Islet precursor cell (in vitro differentiated cells): ENCODE measurements at places on chromosomes 3 and 15.

DNA sequence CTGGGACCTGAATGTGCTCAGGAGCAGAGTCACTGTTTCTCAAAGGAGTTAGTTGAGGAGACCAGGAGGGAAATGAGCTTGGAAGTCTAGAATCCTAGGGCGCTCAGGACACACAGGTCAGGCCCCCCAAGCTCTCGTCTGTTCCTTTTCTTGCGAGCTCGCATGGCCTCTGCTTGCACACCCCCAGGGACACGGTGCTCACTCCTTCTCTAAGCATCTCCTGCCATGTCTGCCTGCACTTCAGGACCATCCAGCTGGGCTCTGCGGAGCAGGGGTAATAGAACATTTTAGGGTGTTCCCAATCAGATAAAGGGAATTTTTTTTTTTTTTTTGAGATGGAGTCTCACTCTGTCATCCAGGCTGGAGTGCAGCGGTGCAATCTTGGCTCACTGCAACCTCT is 213.2 kb downstream of the XXYLT1 start:
- DNase-seq, result no peak

- DNase-seq, result no peak
Observed at GRCh38 chr15:31457161-31457560, 130.5 kb downstream of the KLF13 start.

DNA sequence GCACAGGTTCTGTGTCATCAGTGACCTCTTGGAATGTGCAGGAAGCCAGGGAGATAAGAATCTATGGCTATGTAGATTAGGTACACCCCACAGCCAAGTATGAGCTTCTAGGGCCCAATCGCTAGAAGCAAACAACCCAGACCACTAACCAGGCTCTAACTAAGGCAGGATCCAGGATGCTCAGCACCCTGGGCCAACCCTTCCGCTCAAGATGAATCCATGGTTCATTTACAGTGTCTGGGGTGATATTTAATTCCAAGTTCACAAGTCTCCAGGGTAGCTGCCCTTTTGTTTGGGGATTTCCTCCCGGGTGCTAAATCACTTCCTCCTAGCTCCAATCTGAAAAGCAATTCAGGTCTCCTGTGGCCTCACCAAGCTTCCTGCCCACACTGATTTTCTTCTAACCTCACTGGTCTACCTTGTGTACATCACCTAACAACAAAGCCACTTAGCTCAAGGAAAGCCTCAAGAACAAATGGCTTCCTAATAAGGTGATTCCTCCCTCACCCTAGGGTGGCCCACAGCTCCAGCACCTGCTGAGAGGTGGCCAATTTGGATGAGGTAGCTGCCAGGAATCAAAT is 2.4 kb downstream of the EHD4 start:
- no peak for DNase-seq

DNA sequence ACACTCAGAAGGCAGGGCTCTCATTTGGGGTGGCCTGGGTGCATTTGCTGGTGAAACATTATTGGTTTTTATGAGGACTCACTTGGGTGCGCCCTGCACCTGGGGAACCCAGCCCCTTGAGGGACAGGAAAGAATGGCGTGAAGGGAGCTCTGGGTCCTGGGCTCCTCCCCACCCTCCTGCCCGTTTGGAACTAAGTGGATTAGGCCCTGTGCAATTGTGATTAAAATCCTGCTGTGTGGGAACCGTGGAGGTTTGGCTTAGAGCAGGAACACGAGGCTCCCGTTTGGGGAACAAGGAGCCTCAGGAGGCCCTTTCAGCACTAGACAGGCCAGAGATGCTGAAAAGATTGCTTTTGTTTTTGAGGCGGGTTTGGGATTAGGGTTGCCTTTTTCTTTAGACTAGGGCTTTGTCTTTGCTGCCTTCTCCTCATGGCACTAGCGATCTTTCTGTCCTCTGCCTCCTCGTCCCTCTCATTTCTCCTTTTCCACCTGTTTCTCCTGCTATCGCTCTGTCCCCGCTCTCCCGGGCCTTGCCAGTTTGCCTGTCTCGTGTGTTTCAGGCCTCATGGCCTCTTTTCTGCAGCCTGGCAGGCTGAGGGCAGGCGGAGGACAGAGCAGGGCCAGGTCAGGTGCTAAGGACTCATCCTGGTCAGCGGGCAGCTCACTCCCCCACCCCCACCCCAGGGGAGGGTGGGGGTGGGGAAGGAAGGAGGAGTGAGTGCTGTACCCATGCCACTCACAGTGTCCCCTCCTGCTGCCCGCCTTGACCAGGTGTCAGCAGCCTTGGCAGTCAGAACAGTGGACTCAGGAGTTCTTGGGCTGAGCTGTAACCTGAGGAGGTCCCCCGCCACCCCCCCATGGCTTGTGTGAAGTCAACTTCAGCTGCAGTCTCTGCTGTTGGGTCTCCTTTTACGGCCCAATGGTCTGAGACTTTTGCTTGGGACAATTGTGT is 8.6 kb downstream of the MAPKAPK3 start:
- no peak for DNase-seq

DNA sequence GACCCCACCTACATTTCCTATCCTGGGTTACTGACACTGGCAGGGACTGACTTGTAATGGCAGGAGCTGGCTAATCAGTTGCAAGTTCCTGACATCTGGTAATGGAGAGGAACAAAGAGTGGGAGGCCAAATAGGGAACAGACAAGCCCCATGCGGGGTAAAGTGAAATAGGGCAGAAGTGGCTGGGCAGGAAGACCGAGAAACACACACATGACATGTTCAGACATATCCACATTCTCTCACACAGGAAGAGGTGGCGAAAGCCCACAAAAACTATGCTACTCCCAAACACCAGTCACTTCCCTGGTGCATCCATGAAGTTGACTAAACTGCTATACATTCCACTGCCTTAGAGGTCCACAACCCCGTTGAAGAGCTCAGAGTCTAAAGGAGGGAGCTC is 394.1 kb upstream of the TBL1XR1 start:
- DNase-seq, result no peak

GRCh38 chr3:175605851-175606250 is 746.7 kb downstream of the NAALADL2 start:
- no peak for DNase-seq

GRCh38 chr3:32371461-32372212 is 20.0 kb upstream of the CMTM7 start:
- no peak for DNase-seq

DNA sequence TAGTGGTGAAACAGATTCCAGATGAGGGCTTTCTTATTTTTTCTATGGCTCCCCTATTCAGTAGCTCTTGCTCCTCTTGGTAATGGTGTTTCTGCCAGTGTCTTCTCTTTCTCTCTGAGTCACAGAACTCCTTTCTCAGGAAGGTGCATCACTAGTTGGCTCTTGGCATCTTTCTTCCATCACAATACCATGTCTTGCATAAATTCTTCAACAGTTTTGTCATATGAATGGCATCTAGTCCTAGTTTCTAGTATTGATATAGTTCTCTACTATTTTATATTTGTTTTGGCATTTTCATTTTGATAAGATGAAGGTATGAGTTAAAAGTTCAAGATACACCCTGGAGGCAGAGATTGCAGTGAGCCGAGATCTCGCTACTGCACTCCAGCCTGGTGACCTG is 51.0 kb downstream of the REC114 start:
- no peak for DNase-seq

DNA sequence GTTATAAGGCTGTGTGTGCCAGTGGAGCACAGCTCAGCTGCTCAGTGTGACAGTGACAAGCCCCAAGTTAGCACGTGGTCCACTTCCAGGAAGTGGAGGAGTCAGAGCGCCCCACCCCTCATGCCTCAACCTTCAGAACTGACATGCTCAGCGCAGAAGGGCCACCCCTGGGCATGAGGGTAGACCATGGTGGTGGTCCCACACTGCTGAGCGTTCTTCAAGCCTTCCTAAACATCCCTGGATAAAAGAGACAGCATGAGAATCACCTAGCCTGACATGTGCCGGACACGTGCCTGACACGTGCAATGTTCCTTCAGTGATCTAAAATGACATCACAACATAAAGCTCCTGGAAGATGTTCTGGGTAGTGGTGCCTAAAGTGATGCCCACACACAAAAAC is 16.8 kb downstream of the ATP10A start:
- DNase-seq, result no peak

- DNase-seq, result no peak
Observed at GRCh38 chr15:25624504-25625177, 185.8 kb upstream of the UBE3A start.

DNA sequence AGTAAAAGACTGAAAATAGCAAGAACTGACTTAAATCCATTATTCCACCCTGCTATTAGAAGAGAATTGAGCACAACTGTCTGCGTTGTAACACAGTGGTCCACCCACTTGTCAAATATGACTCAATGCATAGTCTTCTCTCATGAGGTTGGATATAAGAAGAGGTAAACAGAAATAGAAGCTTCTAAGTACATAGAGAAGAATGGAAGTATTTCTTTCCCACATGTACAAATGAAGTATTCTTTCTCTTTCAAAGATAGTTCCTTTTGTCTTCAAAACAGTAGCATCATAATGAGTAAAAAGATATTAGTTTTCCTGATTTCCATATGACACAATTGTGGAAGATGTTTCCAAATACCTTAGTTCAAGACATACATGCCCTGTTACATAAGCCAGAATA is 348.6 kb upstream of the CCDC54 start:
- no peak for DNase-seq

GRCh38 chr3:134144694-134145093 is 106.0 kb downstream of the RYK start:
- DNase-seq, result no peak

- DNase-seq, result no peak
Observed at GRCh38 chr3:31116651-31117050, 222.2 kb upstream of the GADL1 start.

GRCh38 chr15:99052205-99052604 is 44.6 kb upstream of the PGPEP1L start:
- DNase-seq, result peak; percentile 8

DNA sequence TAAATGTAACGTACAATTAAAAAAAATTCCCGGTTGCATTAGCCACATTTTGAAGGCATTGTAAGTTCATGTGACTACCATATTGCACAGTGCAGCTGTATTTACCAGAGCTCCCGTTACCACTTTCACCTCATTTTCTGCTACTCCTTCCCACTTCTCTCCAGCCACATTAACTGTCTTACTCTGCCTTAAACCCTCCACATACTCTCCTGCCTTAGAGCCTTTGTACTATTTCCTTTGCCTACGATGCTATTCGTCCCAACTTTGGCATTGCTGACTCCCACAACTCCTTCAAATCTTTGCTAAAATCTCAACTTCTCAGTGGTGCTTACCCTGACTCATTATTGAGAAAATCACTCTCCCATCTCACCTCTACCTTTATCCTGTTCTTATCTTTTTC is 115.2 kb downstream of the CADM2 start:
- DNase-seq, result no peak

DNA sequence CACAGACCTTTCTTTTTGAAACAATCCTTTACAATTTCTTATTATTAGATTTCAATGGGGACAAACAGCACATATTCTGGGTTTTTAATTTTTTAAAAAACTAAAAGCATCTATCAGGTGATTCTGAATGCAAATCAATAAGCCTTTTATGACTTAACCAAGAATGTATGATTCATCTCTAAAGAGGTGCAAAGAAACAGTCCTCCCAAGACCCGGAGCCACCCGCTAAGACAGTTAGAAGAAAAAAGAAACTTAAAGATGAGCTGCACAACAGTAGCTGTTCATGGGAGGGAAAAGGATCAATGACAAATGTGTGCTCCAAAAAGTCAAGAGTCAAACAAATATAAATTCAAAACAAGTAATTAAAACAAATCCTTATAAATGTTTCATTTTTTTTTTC is 319.5 kb downstream of the THSD4 start:
- no peak for DNase-seq

DNA sequence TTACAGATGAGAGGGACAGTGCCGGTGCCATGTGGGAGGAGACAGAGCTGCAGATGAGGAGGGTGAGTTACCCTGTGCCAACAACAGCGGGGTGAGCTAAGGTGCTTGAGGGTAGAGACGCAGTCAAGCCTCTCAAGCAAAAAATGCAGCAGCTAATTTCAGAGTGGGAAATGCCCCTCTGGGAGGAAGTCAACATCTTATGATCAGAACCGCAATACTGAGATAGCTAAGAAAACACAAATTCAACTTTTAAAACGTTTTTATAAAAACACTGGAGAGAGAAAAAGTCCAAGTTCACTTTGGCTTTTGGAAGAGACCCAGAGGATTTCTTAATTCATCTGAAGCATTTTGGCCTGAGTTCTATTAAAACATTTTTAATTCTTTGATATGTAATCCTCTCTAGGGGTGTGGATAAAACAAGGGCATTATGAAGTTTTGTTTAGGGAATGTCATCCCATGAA is 319.2 kb downstream of the SLC9A9 start:
- no peak for DNase-seq

DNA sequence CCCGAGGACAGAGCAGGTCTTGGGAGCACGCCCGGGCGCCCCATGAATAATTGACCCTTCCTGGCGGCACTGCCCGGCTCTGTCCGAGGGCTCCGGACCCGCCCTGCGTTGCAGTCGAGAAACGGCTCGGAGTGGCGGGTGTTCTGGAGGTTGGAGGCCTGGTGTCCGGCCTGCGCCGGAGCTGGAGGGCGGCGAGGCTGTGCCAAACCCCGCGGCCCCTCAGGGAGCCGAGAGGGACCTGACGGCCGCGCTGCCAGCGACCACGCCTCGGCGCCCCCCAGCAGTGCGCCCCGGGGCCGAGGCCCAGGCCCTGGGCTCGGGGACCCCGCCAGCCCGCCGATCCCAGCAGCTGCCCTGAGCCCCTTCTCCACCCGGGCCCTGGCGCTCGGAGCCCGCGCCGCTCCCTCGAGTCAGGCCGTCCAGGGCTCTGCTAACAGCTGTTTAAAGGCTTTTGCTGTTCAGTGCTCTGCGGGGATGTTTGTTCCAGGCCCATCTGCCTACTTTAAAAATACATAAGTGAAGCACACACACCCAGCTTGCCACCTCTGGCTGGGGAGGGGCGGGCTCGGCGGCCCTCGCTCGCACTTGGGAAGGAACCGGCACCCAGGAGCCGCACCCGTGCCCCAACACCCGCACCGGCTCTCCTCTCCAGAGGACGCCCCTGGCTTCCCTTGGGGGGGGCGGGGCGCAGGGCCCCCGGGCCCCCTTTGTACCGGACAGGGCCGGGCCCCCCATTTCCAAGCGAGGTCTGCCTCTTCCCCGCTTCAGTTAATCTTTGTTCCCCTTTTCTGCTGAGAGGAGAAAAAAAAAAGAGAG is 730 bp upstream of the ZNF710 start:
- DNase-seq, result peak; percentile 68

GRCh38 chr3:46353647-46354410 is at the start of gene CCR2:
Gene CCR2, plus strand, starts transcription at chr3:46354111. Its CDS starts 3,417 bp downstream, at chr3:46357528.
- no peak for DNase-seq

GRCh38 chr3:195352895-195353488 is 82.0 kb upstream of the XXYLT1 start:
- peak; percentile 62 for DNase-seq
